Activated naive CD4-positive, alpha-beta T cell treated with anti-CD3 and anti-CD28 coated beads, Interleukin-2, amount 50 U/mL, for 16 hours (primary cell): ENCODE measurements at places on chromosomes 6 and 20.

GRCh38 chr6:108782179-108783041 lies 65.8 kb upstream of the ARMC2 start:
- peak; percentile 82 for DNase-seq

DNA sequence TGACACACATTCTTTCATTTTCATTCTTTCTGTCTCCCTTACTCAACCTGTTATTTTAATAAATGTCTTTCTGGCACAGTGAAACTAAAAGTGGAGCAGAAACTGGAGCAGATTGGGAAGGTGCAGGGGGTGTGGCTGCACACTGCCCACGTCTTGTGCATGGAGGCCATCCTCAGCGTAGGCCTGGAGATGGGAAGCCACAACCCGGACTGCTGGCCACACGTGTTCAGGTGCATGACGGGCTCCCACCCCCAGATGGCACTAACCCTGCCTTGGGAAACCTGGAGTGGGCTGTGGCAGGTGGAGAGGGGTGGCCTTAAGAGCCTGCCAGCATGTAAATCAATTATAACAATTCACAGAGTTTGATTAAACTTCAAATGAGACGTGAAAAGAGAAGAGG lies 71.4 kb upstream of the PBOV1 start:
- no peak for DNase-seq

GRCh38 chr6:28985462-28986164 lies 19.5 kb downstream of the ZNF311 start:
- DNase-seq, result no peak

GRCh38 chr6:136468711-136469110 lies 81.5 kb downstream of the MAP7 start:
- DNase-seq, result no peak

GRCh38 chr6:158226655-158227512 lies 58.7 kb downstream of the GTF2H5 start:
- no peak for DNase-seq

- no peak for DNase-seq
Observed at GRCh38 chr20:21450572-21450971, 53.2 kb upstream of the NKX2-4 start.

- DNase-seq, result no peak
Observed at GRCh38 chr6:37558168-37558567, 58.5 kb upstream of the CCDC167 start.

DNA sequence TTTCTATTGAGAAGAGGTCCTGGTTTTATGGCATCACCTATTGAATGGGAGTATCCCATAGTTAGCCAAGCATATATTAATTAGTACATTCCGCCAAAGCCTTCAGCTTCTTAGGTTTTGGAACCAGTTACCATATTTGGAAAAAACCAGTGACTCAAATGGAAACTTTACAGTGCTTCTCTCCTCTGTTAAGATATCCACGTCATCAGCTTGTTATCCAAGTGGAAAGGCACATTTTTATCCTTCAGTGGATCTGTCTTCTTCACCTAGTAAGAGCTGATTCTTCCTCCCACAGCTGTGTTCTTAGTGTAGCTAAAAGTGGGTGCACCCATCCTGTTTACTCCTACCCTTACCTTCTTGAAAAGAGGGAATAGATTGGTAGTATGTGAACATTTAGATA lies 34.5 kb downstream of the TPD52L1 start:
- no peak for DNase-seq

DNA sequence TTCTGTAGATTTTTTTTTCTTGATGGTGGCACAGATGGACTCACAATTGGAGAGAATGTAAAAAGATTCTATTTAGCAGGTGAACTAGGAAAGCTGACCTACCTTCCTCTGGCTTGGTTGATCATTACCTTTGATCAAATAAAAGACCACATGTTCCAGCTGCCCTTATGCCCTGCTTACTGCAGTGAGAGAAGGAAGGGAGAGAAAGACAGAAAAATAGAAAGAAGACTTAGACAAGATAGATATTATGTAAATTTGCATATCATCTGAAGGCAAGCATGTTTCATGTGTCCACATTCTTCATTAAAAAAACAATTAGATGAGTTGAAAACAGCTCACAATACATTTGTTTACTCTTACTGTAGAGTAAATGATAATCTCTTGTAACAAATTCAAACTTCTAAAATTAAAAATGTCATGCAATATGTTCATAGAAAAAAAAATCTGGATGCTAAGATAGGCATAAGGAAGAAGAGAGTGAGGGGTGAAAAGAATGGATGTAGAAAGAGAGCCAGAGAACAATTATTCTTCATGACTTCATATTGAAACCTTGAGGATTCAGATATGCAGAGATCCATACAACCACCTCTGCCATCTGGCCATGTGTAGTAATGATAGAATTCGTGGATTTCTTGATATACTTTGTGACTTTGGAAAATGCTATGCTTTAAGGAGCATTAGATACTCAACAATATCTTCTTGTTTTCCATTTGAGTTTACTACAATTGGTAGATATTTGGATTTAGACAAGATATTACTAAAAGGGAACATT lies 71.7 kb downstream of the RFX6 start:
- no peak for DNase-seq

DNA sequence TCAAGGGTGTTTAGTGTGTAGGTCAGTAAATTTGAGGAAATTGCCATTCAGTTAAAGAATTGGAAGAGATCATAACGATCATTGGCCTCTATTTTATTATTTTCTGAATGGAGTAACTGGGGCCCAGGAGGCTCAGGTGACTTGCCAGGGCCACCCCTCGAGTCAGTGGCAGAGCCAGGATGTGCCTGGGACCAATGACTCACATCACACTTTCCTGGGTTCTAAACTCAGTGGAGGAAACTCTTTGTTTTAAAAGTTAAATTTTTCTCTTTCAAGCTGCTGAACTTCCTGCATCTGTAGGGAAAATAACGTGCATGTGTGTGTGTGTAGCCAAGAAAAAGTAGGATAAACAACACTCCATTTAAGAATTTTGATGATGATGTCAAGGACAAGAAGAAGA lies 135.5 kb downstream of the MYLK4 start:
- DNase-seq, result no peak

DNA sequence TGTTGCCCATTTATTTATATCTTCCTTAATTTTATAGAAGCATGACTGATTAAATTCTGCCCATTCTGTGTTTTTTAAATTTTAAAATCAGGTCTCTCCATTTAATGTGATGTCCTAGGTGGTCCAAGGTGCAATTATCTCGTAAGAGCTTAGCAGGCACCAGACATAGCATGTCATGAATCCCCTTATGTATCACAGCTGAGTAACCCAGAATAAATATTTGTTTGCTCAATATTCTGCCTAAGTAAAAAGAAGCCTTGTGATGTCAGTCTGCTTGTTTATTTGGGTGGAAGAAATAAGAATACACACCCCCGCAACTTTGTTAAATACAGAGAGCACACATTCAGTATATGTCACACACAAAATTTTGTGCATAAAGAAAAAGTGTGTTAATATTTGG lies 211.3 kb downstream of the FARS2 start:
- no peak for DNase-seq

DNA sequence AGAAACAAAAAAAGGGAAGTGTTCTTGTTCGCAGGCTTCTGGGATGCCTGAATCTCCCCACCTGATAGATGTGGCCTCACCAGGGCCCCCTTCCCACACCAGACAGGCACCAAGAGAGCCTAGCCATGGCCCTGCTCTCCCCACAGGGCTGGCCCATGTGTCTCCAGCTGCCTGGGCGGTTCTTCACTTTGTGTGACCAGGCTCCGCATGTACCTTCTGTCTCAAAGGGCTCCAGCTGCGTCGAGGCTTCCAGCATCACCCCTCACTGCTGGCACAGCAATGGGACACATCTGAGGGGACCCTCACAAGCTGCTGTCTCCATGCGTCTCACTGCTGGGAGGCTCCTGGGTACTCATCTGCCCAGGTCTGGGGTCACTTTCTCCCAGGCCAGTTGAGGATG lies 362.9 kb downstream of the ZFAND3 start:
- DNase-seq, result no peak

DNA sequence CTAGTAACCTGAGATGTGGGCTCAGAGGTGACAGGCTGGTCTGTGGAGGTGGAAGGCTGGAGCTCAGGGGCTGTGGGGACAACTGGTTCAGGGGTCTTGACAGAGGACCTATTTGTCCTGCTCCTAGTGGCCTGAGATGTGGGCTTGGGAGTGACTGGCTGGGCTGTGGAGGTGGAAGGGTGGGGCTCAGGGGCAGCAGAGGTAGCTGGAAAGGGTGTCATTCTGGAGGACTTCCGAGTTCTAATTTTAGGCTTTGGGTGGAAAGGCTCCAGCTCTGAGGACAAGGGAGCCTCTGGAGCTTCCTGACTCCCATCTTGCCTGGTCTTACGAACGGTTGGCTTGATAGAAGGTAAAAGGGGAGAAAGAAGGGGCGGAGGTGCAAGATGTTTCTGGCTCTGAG lies 11.5 kb downstream of the MDC1 start:
- no peak for DNase-seq

DNA sequence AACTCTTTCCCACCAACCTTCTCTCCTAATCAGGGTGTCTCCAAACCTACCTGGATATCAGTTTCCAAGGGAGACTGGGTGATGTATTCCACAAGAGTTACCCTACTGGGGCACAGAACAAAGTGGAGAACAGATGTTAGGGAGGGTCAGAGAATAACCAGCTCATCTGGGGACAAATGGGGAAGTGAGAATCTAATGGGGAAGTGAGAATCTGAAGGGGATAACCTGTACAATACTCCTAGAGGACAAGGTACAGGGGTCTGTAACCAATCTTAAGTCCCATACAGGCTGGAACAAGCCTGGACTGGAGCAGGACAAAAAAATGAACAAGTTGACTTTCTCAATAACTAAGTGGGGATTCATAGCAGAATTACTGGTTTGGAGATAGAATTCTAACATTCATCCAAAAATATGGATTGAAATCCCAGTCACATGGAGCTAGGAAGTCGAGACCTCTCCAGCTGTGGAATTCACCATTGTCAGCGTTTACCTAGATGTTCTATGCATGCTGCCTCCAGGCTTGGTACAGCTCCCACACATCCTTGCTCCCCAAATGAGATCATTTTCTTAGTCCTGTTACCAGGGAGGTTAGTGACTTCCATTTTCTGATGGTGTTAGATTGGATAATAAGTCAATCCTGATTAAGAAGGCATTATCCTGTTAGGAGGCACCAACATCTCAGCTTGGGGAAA lies 214.8 kb upstream of the MOCS1 start:
- DNase-seq, result no peak

- DNase-seq, result no peak
Observed at GRCh38 chr20:1817577-1818211, 77.5 kb upstream of the SIRPA start.

DNA sequence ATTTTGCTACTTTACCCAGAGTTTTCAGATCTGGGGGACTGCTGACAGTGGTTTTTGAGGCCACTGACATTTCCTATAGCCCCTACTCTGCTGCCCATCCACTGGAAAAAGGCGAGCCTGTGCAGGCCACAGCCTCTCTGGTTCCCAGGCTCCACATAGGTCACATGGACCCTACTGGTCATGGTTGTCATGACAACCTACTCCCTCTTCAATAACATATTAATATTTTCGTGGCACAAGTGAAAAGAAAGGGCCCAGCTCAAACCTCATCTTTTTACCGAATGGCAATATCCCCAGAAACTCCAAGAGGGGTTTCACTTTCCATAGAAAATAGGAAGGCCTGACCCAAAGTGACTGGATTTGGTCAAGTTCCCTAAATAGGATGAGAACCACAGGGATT lies 11.0 kb upstream of the FOXO3 start:
- DNase-seq, result no peak

- DNase-seq, result no peak
Observed at GRCh38 chr20:15204234-15204633, 866.8 kb upstream of the FLRT3 start.

DNA sequence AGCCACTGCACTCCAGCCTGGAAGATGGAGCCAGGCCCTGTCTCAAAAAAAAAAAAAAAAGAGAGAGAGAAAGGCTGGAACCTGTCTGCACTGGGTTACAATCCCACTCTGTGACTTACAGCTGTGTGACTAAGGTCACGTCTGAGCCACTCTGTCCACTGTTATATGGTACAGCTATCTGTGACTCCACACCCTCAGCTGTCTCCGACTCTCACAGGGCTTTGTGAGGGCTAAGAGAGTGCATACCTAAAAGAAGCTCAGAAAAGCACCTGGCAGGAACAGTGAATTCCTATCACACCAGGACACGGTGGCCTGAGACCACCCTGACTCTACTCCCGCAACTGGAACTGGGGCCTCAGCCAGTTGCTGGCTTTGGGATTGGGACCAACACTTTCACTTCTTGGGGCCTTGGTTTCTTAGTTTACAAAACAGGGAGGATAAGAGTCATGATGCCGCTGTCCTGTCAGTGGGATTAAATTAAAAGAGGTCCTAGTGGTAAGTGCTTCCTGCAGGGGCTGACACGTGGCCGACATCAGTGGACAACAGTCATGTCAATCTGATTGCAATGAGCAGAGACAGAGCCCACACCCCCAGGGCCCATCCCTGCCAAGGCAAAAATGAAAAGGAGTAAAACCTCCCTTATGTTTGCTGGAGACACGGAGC lies 5.7 kb upstream of the CD93 start:
- DNase-seq, result no peak

GRCh38 chr6:52399511-52400312 lies 20.4 kb upstream of the EFHC1 start:
- peak; percentile 39 for DNase-seq

GRCh38 chr20:18048176-18048575 lies 9.5 kb downstream of the OVOL2 start:
- no peak for DNase-seq

GRCh38 chr20:37992802-37993409 lies 40.4 kb downstream of the TTI1 start:
- no peak for DNase-seq

GRCh38 chr6:7776509-7776908 lies 50.6 kb downstream of the BMP6 start:
- DNase-seq, result no peak

- DNase-seq, result no peak
Observed at GRCh38 chr6:42419490-42420280, 32.0 kb downstream of the TRERF1 start.
